Caudate nucleus (tissue), 63 donors: ENCODE measurements at places on chromosomes 6 and 20.

DNA sequence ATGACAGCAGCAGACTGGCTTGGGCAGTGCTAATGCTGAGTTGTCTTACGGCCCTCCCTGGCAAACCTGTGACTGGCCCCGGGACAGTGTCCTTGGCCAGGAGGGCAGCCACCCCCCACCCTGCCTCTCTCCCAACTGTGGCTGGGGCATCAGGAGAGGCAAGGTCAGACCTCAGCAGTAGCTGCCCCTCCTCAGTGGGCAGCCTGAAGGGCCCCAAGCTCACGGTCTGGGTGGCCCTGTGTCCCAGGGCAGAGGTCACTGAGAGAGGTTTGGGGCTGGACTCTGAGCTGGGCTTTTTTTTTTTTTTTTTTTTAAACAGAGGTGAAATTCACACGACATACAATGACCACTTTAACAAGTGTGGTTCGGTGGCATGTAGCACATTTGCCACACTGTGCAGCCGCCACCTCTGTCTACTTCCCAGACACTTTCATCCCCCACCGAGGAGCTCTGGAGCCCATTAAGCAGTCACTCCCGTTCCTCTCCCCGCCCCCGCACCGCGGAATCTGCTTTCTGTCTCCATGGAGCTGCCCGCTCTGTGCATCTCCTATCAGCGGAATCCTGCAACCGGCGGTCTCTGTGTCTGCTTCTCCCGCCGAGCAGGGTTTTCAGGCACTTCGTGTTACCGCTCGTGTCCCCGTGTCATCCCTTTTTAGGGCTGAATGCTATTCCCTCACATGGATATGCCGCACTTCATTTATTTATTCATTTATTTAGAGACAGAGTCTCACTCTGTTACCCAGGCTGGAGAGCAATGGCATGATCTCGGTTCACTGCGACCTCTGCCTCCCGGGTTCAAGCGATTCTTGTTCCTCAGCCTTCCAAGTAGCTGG lies 67.9 kb upstream of the GATA5 start:
- DNase-seq, result no peak

DNA sequence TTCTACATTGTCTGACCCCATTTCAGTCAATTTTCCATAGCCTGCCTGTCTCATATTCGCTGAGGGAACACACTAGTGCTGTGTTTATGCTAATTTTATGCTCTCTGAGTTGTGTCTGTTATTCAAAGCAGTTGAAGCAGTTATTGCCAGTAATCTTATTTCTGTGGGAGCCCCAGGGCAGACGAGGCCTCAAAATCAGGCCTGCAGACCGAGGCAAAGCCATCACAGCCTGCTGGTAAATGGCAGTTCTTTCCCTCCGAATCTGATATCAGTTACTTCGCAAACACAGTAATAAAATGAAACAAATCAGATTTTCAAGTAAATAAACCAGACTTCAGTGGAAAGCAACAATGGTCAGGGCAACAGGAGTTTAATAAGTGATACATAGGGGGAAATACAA lies 508.4 kb downstream of the PKHD1 start:
- DNase-seq, result no peak

DNA sequence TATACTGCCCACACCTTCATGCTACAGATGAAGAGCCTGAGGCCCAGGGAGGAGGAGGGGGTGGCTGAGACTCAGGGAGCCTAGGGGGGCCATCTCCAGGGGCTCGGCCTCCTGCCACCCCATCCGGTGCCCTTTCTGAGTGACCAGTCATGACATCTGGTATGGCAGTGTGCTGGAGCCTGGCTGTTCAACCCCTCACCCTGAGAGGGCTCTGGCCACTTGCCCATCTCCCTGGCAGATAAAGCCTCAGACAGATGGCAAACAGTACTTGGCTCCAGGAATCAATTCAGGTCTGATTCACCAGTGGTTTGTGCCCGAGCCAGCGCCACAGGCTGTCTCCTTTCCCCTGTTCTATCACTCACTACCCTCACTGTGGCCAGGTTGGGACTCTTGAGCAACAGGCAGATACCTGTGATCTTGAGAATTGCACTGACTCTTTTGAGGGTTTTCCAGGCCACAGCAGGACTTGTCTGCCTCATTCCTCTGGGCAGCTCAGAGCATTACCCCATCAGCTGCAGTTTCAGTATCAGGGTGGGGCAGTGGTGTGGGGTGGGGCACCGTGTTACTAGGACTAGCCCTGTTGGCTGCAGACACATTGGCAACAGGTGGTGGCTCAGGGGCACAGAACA lies 22.8 kb downstream of the SRSF3 start:
- peak; percentile 28 for DNase-seq

GRCh38 chr20:24448170-24448569 lies 21.3 kb upstream of the SYNDIG1 start:
- DNase-seq, result no peak

GRCh38 chr6:44090465-44090864 lies 36.8 kb downstream of the MRPL14 start:
- no peak for DNase-seq

DNA sequence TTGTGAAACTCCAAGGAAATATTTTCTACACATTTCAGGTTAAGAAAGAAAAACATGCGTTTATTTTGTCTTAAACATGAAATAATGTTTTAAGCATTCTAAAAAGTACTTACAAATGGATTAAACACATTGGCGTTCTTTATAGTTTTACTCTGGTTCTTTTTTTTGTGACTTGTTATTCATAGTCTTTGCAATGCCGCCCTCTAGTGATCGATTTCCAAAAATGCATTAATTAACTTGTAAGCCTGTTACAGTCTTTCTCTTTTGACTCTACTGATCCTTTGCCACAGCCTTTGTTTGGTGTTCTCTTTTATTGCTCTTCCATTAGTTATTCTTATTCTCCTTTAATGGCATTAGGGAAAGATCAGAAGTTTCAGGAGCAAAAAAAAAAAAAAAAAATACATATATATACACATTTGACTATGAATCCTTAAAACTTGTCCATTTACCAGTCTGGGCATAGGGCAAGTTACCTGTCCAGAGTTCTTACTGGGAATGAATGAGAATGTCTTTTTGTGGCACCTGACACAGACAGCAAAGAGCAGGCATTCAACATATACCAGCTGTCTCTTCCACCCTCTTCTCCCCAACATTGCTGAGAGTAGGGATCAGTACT lies 59.9 kb downstream of the MACROD2 start:
- no peak for DNase-seq

DNA sequence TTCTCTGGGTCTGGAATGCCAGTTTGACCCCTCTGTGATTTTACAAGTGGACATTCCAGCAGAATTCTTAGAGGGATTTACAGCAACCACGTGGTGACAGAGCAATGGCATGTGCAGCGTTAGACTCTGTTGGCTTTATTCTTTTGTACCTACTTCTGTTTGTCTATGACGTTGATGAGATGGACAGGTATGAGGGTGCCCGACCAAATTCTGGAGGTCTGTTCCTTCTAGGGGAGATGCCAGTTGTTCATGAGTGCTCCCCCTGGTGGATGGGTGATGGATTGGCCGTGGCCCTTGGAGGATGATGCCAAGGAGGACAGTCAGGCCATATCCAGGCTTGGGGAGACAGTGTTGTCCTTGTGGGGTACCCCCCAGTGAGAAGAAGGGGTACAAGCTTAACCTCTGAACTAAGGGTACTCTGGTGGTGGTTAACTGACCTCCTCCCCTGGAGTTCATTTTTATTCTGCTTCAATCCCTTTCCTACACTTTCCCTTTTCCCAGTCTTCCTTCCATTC lies 198.6 kb downstream of the DTNBP1 start:
- no peak for DNase-seq

DNA sequence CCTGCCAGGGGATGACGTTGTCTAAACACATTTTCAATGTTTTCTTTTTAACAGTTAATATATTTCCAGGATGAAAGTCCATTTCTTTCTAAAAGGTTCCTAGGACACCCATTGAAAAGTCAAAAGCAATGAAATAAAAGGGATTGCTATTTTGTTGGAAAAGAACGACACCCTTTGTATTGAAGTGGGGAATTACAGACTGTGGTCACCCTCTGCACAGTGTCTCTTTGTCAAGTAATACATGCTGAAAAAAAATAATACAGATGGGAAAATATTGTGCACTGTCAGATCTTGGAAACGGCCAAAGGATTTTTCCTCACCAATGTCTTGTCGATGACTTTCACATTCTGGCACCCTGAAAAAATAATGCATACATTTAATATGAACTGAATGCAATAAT lies 56.9 kb downstream of the HAO1 start:
- DNase-seq, result no peak

GRCh38 chr20:8932192-8933165 lies 136.4 kb upstream of the PLCB4 start:
- no peak for DNase-seq

GRCh38 chr20:58512808-58513552 lies 2.2 kb downstream of the APCDD1L start:
- no peak for DNase-seq

DNA sequence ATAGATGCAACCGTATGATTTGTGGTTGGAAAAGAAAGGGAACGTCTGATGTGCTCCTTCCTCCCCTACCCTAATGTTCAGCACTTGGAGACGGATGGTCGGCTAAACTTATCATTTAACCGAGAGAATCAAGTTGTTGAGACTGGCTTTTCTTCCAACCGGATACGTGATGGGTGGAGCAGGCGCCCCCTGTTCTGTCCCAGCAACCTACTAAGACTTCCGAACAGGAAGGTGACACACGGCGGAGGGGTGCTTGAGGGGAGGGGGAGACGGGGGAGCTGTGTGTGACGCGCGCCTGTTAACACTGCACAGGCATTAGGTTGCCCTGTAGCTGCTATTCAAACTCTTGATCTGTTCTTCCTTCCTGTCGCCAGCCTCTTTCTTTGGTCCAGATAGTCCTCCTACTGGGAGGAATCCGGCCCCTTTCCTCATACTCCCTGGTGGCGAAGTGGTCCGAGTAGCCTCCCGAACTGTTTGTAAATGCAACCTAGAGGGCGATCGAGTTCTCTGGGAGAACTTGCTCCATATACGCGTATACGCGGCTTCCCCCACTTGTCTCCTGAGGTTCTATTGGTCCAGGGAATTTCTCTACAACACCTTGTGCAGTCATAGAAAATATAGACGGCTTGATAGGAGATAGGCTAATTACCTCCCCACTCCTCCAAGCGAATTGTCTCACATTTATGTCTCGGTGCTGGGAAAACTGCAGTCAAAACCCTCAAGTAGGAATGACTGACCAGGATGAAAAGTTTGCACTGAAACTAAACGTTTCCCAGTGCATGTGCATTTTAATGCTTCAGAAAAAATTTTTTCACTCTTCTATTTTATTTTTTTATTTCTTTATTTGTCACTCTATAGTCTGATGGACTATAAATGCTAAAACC lies 126.0 kb upstream of the SLC2A12 start:
- DNase-seq, result peak; percentile 69

GRCh38 chr6:101830501-101831031 lies 437.1 kb downstream of the GRIK2 start:
- no peak for DNase-seq

- DNase-seq, result no peak
These were observed 8.7 kb downstream of the MMP24OS start for GRCh38 chr20:35269055-35269781.

DNA sequence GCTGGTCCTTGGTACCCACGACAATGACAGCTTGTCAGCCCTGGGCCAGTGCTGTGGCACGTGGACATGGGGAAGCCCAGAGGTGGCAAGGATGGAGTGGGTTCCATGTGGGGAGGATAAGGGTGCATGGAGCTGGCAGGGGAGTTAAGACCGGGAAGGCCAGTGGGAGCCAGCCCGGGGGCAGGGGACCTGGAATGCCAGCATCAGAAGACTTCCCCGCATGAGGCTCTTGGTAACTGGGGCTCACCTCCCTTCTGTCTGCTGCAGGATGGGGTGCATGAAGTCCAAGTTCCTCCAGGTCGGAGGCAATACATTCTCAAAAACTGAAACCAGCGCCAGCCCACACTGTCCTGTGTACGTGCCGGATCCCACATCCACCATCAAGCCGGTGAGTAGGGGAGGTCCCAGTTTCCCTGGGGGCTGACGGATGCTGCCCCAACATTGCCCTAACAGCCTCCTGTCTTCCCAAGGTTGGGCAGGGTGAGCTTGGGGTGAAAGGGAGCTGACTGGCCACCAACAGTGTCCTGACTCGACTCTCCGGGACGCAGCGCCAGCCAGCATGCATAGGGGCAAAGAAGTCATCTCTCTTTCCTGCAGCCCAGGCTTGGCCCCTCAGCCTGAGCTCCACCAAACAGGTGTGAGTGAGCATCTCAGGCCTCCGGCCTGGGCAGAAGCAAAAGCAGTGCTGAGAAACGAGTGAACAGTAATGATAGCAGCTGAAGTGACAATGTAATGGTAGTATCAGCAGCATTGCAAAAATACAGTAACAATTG lies 19.5 kb downstream of the HCK start:
- DNase-seq, result no peak

GRCh38 chr20:38278763-38279162 lies 18.2 kb upstream of the KIAA1755 start:
- DNase-seq, result no peak

GRCh38 chr20:19934792-19935491 lies 82.2 kb upstream of the NAA20 start:
- DNase-seq, result peak; percentile 20

GRCh38 chr6:108644252-108644651 lies 83.5 kb downstream of the FOXO3 start:
- DNase-seq, result no peak

DNA sequence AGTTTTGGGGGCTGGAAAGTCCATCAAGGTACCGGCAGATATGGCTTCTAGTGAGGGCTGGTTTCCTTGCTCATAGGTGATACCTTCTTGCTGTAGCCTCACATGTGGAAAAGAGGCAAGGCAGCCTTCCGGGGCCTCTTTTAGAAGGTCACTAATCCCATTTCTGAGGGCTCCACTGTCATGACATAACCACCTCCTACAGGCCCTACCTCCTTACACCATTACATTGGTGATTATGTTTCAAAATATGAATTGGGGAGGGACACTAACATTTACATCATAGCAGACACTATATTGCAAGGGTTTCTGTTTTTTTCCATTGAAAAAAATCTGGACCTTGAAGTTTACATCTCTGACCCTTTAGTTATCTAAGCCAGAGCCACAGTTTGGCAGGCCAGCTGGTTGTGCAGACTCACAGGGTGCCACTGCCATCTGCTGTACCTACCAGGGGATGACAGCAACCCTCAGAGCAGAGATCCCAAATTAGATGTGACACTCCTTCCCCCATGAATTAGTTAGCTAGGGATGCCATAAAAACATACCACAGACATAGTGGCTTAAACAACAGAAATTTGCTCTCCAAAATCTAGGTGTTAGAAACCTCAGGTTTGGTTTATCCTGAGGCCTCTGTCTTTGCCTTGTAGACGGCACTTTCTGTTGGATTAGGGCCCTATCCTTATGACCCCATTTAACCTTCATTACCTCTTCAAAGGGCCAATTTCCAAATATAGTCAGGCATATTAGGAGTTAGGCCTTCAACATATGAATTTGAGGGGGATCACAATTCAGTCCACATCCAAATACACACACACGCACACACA lies 166.4 kb upstream of the RNF217 start:
- peak; percentile 4 for DNase-seq

- DNase-seq, result no peak
These were observed 282.8 kb downstream of the RNGTT start for GRCh38 chr6:88680654-88681053.

DNA sequence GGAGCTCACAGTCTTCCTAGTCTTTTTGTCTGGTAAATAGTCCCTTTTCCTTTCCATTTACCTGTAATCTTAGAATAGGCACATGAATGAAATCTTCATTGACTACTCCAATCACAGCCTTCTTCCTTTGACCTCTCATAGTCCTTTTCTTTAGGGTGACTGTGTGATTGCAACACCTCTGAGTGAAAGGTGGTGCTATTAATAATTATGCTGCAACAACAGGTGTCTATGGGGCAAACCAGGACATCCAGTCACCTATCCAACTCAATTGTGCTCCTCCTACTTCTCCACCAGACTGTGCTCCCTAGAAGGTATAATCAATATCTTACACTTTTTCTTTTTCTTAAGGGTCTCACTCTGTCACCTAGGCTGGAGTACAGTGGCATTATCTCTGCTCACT lies 29.4 kb downstream of the RIPOR2 start:
- no peak for DNase-seq

GRCh38 chr6:63449714-63450113 lies 122.6 kb upstream of the LOC128125822 start:
- no peak for DNase-seq
